Peyer's patch (tissue), 4 donors: ENCODE measurements at places on chromosomes 2 and 18.

- H3K4me1 ChIP-seq: no peaks in the 10 kb centered on the region
- H3K4me3 ChIP-seq: no peak overlapping the region
- no peak overlapping the region for H3K27ac ChIP-seq
- no peak for DNase-seq
- H3K36me3 ChIP-seq: no peaks in the 10 kb centered on the region
- H3K27me3 ChIP-seq: no peaks in the 10 kb centered on the region
These were observed 28.0 kb upstream of the MGAT5 start for GRCh38 chr2:134225841-134226240.

GRCh38 chr2:221034973-221035372 lies 537.1 kb downstream of the EPHA4 start:
- DNase-seq: no peak
- H3K4me3 ChIP-seq: no peak overlapping the region
- H3K27ac ChIP-seq: no peak overlapping the region
- H3K27me3 ChIP-seq: no peaks in the 10 kb centered on the region
- no peaks in the 10 kb centered on the region for H3K4me1 ChIP-seq
- no peaks in the 10 kb centered on the region for H3K36me3 ChIP-seq

- no peaks in the 10 kb centered on the region for H3K4me1 ChIP-seq
- no peak for DNase-seq
- no peak overlapping the region for H3K4me3 ChIP-seq
- no peaks in the 10 kb centered on the region for H3K27me3 ChIP-seq
- H3K36me3 ChIP-seq: no peaks in the 10 kb centered on the region
These were observed 11.9 kb upstream of the AMMECR1L start for GRCh38 chr2:127897531-127898211.

GRCh38 chr2:204201507-204201906 lies 264.9 kb downstream of the ICOS start:
- DNase-seq: no peak
- H3K27me3 ChIP-seq: no peaks in the 10 kb centered on the region
- H3K27ac ChIP-seq: no peak overlapping the region
- no peaks in the 10 kb centered on the region for H3K36me3 ChIP-seq

DNA sequence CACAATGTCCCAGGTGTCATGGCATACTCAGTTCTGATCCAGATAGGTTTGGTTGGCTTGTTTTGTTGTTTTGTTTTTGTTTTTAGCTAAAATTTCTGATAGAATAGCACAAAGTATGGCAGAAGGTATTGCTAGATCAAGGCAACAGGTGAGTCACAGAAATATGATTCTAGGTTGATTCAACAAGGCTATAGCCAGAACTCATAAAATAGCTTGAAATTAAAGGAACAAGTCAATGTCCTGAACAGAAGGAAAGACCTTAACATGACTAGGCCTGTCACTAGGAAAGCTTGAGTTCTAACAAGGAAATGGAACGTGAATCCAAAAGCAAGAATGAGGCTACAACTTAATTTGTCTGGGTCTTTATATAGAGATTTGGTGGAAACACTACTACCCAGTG lies 157.1 kb downstream of the GALNT3 start:
- H3K4me1 ChIP-seq: no peaks in the 10 kb centered on the region
- no peak for DNase-seq
- H3K36me3 ChIP-seq: no peaks in the 10 kb centered on the region
- H3K27me3 ChIP-seq: no peaks in the 10 kb centered on the region
- H3K27ac ChIP-seq: no peak overlapping the region
- H3K4me3 ChIP-seq: no peak overlapping the region

DNA sequence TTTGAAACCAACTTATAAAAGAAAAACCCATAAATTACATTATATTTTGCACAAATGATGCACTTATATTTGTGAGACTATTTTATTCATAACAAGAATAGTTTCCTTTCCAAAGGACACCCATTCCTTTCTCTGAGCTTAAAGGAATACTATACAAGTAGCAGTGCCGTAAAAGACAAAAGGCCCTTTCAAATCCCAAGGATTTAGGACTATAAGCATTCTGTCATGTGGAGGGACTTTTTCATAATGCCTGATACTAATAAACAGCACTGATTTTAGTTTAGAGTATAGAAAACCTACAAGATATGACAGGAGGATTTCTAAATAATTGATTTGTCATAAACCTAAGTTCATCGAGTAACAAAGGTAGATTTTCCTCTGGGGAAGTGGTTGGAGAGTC lies 1134.2 kb upstream of the ZEB2 start:
- H3K4me1 ChIP-seq: no peaks in the 10 kb centered on the region
- no peak overlapping the region for H3K4me3 ChIP-seq
- no peak overlapping the region for H3K27ac ChIP-seq
- H3K27me3 ChIP-seq: no peaks in the 10 kb centered on the region

DNA sequence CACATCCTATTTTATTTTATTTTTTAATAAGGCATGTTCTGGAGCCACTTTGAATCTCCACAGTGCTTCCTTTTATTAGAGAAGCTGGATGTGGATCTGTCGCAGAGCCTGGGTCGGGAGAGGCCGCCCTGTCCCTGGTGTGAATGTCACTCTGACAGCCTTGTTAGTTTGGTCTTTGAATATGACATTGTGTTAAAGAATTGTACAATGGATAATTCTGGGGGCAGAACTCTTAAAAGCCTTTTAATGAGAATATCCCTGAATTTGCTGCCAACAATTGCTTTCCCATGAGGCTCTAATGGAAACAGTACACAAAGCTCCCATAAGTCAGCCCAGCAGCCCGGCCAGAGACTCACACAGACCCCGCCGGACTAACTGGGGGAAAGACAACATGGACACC lies 82.4 kb downstream of the MTCL1 start:
- H3K4me1 ChIP-seq: no peaks in the 10 kb centered on the region
- no peaks in the 10 kb centered on the region for H3K36me3 ChIP-seq
- no peaks in the 10 kb centered on the region for H3K27me3 ChIP-seq
- DNase-seq: no peak
- H3K27ac ChIP-seq: no peak overlapping the region

DNA sequence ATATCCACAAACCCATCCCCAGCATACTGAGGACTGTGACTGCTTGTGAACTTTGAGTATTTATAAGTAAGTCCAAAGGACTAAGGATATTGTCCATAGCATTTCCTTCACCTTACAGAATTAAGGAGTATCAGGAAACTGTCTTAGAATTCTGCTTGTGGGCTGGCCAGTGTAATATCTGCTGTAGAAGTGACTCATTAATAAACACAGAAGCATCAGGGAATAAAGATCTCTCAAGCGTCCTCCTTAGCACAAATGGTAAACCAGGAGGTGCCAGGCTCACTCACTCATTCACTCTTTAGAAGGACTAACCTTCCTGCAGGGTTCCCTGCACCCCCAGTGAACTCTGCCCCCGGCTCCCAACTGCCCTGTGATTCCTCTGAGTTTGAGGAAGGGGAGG lies 31.0 kb downstream of the CCDC68 start:
- no peaks in the 10 kb centered on the region for H3K27me3 ChIP-seq
- H3K4me1 ChIP-seq: no peaks in the 10 kb centered on the region
- H3K4me3 ChIP-seq: no peak overlapping the region
- DNase-seq: no peak
- H3K36me3 ChIP-seq: no peaks in the 10 kb centered on the region

DNA sequence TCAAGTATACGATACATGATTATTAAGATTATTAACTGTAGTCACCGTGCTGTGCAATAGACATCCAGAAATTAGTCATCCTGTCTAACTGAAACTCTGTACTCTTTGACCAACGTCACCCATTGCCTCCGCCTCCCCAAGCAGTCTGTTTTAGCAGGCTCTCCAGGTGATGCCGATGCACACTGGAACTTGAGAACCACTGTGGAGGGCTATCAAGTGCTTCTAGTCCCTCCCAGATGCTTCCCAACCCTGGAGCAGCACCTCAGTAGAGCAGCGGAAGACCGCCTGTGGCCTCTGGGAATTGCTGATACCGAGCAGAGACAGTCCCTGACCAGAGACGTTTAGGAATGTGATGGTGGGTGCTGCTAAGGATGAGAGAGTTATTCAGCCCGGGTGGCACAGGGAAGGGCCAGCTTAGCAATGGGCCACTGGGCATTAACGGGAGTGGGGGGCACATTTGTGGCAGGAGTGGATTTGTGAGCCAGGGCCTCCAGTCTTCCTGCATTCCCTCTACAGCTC lies 50.7 kb downstream of the LIPG start:
- no peak overlapping the region for H3K4me3 ChIP-seq
- no peak for DNase-seq
- H3K27ac ChIP-seq: no peak overlapping the region

DNA sequence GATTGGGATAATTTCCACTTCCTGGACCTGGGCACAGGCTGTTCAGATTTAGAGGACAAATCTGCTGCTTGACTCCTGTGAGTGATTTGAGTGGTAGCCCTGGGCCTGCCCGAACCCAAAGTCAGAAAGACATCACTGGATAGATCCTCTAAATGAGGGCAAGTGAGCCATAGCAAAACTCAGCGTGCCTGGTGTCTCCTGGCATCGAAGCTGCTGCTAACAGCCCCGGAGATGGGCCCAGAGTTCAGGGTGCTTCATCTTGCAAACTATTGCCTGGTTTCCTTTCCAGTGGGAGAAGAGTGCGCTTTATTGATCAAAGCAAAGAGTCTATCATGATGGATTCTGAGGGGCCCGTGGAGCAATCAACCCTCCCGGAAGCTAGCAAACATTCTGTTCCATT lies 153.1 kb upstream of the KLHL29 start:
- no peaks in the 10 kb centered on the region for H3K27me3 ChIP-seq
- H3K4me3 ChIP-seq: no peak overlapping the region
- H3K36me3 ChIP-seq: no peaks in the 10 kb centered on the region
- DNase-seq: no peak
- no peak overlapping the region for H3K27ac ChIP-seq

DNA sequence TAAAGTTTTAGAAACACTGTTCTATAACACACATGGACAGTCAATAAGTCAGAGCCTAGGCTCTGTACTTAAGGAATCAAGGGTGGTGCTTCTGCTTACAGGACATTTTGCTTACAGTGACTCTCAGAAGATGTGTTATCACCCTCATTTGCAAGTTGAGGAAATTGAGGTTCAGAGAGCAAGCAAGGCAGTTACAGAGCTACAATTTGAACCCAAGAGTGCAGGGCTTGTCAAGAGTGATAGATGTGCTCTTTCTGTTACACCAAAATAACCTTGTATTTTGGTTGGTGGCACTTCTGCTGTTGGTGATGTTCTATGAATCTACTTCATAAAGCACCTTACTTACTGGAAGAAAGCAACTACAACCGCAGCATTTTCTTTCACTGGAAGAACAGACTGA lies 170.2 kb downstream of the THADA start:
- H3K27me3 ChIP-seq: no peaks in the 10 kb centered on the region
- no peak for DNase-seq
- H3K36me3 ChIP-seq: no peaks in the 10 kb centered on the region
- H3K4me3 ChIP-seq: no peak overlapping the region
- H3K4me1 ChIP-seq: no peaks in the 10 kb centered on the region

DNA sequence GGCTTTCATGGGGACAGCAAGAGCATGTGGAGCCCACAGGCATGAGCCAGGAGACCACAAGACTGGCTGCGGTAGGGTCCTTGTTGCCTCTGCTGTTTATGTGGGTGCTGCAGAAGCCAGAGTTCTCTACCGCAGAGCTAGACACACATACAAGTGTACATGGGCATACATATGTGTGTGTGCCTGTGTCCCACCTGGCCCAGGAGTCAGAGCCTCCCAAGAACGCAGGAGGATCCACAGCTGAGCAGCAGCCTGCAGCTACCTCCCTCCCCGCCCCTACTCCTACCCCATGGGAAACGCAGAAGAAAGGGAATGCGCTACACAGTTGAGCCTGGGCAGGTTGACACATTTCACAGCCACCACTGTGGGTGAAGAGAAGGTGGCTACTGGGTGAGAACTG lies 438.1 kb upstream of the SMIM21 start:
- no peaks in the 10 kb centered on the region for H3K27me3 ChIP-seq
- H3K4me3 ChIP-seq: no peak overlapping the region
- no peak for DNase-seq
- no peaks in the 10 kb centered on the region for H3K4me1 ChIP-seq
- no peaks in the 10 kb centered on the region for H3K36me3 ChIP-seq

DNA sequence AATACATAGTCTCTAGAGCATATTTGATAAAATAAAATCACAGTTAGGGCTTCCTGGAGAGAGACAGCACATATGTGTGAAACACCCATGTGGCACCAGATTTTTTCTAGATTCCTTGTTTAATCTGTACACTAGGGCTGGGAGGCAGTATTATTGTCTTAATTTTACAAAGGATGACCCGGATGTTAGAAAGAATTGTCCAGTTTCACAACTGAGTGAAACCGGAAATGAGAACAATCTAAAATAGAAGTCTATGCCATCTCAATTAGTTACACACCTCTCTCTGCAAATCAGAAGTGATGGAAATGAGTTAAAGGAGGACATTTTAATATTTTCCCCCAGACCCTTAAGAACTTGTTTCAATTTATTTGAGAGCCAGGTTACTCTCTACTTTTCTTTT lies 463.7 kb upstream of the DSEL start:
- H3K4me1 ChIP-seq: no peaks in the 10 kb centered on the region
- no peak overlapping the region for H3K4me3 ChIP-seq
- no peak overlapping the region for H3K27ac ChIP-seq
- no peaks in the 10 kb centered on the region for H3K36me3 ChIP-seq
- H3K27me3 ChIP-seq: no peaks in the 10 kb centered on the region

DNA sequence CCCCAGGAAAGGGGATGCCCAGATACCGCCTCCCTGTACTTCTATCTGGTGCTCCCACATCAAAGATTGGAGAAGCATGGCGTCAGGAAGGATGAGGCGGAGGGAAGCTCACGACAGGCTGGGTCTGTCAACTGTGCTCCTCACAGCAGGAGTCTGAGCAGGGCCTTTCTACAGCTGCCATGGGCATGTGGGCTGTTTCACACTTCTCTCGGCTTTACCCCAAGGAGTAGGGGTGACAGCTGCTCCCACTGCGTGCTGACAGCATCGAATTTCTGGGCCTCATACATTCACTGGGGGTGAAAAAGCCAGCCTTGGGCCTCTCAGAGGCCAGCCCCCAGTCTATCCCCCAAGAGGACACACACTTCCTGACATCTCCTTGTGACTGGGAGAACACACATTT lies 21.1 kb downstream of the NEURL3 start:
- no peaks in the 10 kb centered on the region for H3K4me1 ChIP-seq
- no peak for DNase-seq
- H3K4me3 ChIP-seq: no peak overlapping the region
- no peaks in the 10 kb centered on the region for H3K27me3 ChIP-seq
- no peak overlapping the region for H3K27ac ChIP-seq
- no peaks in the 10 kb centered on the region for H3K36me3 ChIP-seq
